ENCODE measurements at places on chromosomes 3 and 15. TPM values are rescaled to one million over a fixed set of nuclear protein-coding genes. Genes with fewer than 3 reads are reported as not detected.

GRCh38 chr3:58419780-58420507, 13.7 kb downstream of the PDHB start:
- H3K27me3 ChIP-seq: no peaks in the 10 kb centered on the region
- H3K36me3 ChIP-seq: peaks cover 32% of the 10 kb centered on the region
- H3K4me3 ChIP-seq: no peak overlapping the region
- DNase-seq: no peak
- peaks cover 3% of the 10 kb centered on the region for H3K4me1 ChIP-seq

GRCh38 chr15:95362306-95362705, 968.2 kb upstream of the NR2F2 start:
- peaks cover 3% of the 10 kb centered on the region for H3K27me3 ChIP-seq
- H3K27ac ChIP-seq: no peak overlapping the region
- no peak overlapping the region for H3K4me3 ChIP-seq
- DNase-seq: no peak

DNA sequence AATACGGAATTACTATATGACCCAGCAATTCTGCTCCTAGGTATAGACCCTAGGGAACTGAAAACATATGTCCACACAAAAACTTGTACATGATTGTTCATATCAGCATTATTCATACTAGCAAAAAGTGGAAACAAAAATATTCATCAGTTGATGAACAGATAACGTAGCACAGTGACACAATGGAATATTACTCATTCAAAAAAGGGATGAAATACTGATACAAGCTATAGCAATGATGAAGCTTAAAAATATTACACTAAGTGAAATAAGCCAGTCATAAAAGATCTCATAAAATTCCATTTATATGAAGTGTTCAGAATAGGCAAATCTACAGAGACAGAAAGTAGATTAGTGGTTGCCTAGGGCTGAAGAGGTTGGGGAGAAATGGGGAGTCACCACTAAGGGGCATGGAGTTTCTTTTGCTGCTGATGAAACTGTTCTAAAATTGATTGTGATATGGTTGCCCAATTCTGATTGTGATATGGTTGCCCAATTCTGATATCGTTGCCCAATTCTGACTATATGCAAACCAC, 10.5 kb downstream of the C15orf61 start:
- no peak for DNase-seq
- peaks cover 2% of the 10 kb centered on the region for H3K36me3 ChIP-seq
- no peak overlapping the region for H3K27ac ChIP-seq
- no peak overlapping the region for H3K4me3 ChIP-seq
- no peaks in the 10 kb centered on the region for H3K4me1 ChIP-seq
- H3K27me3 ChIP-seq: peaks cover 1% of the 10 kb centered on the region

DNA sequence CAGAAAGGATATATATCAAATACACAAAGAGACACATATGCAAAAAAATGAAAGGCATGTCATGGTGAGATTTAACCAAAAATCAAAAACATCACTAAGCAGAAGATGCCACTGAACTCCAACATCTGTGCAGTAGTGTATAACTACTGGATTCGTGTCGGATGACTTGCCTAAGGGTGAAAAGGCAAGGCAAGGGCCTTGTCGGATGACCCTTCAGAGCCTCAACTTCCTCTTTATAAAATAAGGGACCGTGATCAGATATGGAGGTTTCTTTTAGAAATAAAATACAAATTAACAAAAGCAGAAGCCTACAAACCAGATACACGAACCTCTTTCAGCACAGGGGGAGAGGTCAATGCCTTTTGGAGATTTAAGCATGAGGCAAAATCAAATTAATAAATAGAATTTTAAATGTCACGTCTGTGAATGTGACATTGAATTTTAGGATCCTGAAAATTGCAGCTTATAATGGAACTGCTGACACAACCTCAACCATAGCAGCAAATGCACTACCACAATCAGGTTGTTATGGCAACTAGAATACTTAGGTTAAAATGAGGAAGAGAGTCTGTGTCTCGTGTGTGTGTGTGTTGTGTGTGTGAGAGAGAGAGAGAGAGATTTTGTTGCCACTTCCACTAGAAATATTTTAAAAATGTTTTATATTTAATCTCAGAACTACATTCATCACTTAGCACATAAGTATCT, 8.3 kb upstream of the CHRM5 start:
- H3K27ac ChIP-seq: no peak overlapping the region
- H3K4me1 ChIP-seq: peaks cover 3% of the 10 kb centered on the region
- no peaks in the 10 kb centered on the region for H3K36me3 ChIP-seq
- DNase-seq: no peak

DNA sequence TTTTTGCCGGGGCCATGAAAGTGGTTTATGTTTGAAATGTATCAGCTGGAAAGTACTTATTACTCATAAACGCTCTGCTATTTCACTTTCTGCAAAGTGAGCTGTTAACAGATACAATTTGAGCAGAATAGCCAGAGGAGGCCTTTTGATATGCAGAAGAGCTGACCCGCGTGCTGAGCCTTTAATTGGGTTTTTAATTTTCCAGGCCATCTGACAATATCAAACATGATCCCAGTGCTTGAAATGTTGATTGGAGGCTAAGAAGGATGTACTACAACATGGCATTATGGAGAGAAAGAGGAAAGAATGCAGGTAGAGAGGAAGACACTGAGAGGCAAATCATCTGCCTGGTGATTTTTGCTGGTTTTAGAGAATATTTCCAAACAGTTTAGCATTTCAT, 261.3 kb upstream of the MEIS2 start:
- H3K4me3 ChIP-seq: no peak overlapping the region
- H3K36me3 ChIP-seq: no peaks in the 10 kb centered on the region
- H3K27ac ChIP-seq: no peak overlapping the region
- H3K27me3 ChIP-seq: no peaks in the 10 kb centered on the region
- DNase-seq: no peak

DNA sequence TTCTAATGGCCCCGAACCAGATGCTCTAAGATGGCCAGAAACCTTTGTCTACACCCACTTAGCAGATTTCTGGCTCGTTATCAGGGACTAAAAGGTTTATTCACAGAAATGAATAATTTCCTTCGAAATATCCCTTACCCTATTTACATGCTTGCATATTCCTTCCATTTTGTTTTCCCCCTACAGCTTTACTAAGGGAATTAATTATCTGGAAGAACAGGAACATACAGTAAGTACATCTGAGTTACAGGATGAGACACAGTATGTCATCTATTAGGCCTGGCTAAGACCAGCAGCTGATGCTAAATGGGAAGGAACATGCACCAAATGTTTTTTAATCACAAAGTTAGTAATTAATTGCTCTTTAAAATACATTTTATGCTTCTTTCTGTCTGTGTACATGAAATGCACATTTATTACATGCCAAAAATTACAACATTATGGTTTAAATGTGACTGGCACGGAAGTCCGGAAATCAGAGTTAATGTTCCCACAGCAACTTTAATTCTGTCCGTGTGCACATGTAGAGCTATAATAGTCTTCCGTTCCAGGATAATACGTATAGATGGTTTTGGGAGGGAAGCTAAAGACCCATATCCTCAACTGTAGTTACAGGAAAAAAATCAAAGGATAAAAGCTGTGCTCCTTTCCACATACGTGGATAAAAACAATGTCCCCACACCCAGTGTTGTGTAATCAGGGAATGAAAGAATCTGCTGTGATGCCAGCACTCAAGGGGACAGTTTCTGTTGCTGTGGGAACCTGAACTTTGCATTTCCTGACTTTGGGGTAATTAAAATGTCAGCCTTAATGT, 82.0 kb downstream of the TIGIT start:
- H3K36me3 ChIP-seq: no peaks in the 10 kb centered on the region
- no peak overlapping the region for H3K4me3 ChIP-seq
- DNase-seq: no peak
- no peaks in the 10 kb centered on the region for H3K4me1 ChIP-seq

Gene GABRA5
- total RNA-seq: not detected

Gene GOLGA8J
- not detected for total RNA-seq

Gene ALG1L2
- not detected for total RNA-seq

GRCh38 chr15:80188251-80188650, 35.5 kb downstream of the FAH start:
- peaks cover 43% of the 10 kb centered on the region for H3K36me3 ChIP-seq
- H3K4me1 ChIP-seq: no peaks in the 10 kb centered on the region
- no peaks in the 10 kb centered on the region for H3K27me3 ChIP-seq
- DNase-seq: no peak
- H3K27ac ChIP-seq: no peak overlapping the region
